ENCODE measurements at places on chromosomes 2 and 18.

DNA sequence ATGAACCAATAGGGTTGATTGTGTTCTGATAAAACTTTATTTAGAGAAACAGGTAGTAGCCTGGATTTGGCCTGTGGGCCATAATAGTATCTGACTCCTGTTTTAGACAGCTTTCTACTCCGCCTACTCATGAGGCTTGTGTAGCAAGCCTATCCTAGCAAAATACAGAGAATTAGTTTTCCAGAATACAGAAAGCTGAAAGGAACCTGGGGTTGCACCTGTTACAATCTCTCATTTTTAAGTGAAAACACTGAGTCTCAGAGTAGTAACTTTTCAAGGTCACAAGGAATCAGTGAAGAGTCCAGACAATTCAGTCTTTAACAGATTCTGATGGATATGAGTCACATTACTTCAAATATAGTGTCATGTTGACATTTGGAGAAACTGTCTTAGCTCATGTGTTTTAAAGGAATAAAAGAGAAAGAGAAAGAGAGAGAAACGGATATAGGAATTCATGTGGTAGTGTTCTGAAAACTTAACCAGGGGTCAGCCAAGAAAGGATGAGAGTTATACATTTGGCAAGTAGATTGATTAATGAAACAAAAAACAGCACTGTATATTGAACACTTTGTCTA lies 17.0 kb downstream of the ARHGAP28 start:
- no peak for DNase-seq

GRCh38 chr2:46469700-46470099 lies 9.7 kb upstream of the TMEM247 start:
- no peak for DNase-seq

GRCh38 chr2:177328056-177328455 lies 63.5 kb upstream of the NFE2L2 start:
- no peak for DNase-seq

DNA sequence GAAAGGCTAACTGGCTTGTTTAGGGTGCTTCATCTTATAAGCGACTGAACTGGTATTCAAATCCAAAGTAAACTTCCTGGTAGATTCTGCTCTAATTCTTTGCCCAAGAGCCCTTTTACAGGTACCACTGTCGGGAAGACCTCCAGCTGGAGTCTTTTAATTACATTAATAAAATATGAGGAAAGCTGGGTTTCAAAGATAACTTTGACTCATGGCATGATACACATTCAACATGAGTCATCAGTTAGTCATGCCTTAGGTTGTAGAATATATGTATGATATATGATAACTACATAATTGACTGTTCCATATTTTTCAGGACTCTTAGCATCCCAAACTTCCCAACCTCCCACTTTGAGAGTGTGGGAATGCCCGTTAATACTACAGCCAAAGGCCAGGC lies 32.3 kb downstream of the ZCCHC2 start:
- DNase-seq, result peak; percentile 95

GRCh38 chr2:240298803-240299709 lies 136.4 kb upstream of the GPC1 start:
- no peak for DNase-seq

- peak; percentile 77 for DNase-seq
Measured at GRCh38 chr2:229980431-229981184, 58.3 kb downstream of the FBXO36 start.

GRCh38 chr2:104443145-104443544 lies 410.8 kb upstream of the POU3F3 start:
- DNase-seq, result no peak

GRCh38 chr18:35242426-35242825 lies 1.6 kb downstream of the ZNF397 start:
- DNase-seq, result no peak

DNA sequence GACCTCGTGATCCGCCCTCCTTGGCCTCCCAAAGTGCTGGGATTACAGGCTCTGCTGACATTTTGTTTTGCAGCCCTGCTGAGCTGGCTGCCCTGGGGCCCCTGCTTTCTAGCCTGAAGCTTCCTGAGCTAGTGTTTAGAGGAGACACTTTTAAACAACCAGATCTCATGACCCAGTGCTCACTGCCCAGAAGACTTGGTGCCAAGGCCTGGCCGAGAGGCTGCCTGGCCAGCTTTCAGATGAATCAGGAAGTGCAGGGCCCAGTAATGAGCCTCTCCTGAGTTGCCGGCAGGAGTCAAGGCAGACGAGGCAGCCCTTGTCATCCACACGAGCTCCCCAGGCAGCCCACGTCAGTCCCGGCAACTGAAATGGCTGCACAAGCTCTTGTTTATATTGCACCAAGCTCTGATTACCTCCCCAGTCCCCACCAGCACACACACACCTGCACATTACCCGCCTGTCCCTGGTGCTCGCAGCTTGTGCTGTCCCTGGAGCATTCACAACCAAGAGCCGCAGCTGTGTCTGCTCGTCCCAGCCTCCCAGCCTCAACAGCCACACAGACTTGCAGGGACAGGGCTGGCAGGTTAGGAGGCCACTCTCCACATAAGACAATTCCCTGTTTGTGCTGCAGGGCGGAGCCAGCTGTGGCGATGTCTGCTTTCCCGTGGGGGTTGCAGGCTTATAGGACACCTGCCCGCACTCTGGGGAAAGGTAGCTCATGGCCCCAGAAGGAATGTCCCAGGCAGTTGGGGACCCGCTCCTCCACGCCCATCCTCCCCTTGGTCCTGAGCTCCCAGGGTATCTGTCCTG lies 331.2 kb upstream of the MYT1L start:
- DNase-seq, result peak; percentile 74

- DNase-seq, result no peak
Measured at GRCh38 chr2:158735822-158736580, 59.1 kb upstream of the DAPL1 start.

GRCh38 chr18:48851599-48851960 lies 99.2 kb downstream of the SMAD7 start:
- DNase-seq, result no peak

- DNase-seq, result peak; percentile 66
Measured at GRCh38 chr18:13245481-13246000, 27.0 kb downstream of the LDLRAD4 start.

DNA sequence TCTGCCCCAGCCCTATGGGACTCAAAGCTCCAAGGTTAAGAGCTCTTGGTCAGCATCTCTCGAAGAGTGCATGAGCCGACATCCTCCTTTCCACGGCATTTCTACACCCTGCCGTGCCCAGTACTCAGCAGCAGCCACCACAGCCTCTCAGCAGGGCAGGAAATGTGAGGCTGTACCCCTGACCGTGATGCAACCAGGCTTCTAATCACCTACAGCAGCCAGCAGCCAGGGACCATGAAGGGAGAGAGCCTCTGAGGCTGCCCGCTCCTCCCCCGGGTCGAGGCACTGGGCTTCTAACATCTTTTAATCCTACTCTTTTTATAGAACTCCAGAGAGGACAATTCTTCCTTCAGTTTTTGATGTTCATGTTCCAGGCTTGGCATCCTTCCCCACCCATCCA lies 6.5 kb downstream of the CYS1 start:
- DNase-seq, result no peak

- no peak for DNase-seq
Measured at GRCh38 chr2:217276433-217276832, 416.6 kb upstream of the TNP1 start.

GRCh38 chr2:117714745-117715417 lies 99.6 kb upstream of the DDX18 start:
- no peak for DNase-seq

GRCh38 chr2:118539290-118539689 lies 308.2 kb downstream of the EN1 start:
- peak; percentile 10 for DNase-seq

- DNase-seq, result no peak
Measured at GRCh38 chr2:68151037-68151436, 6.7 kb upstream of the PNO1 start.

DNA sequence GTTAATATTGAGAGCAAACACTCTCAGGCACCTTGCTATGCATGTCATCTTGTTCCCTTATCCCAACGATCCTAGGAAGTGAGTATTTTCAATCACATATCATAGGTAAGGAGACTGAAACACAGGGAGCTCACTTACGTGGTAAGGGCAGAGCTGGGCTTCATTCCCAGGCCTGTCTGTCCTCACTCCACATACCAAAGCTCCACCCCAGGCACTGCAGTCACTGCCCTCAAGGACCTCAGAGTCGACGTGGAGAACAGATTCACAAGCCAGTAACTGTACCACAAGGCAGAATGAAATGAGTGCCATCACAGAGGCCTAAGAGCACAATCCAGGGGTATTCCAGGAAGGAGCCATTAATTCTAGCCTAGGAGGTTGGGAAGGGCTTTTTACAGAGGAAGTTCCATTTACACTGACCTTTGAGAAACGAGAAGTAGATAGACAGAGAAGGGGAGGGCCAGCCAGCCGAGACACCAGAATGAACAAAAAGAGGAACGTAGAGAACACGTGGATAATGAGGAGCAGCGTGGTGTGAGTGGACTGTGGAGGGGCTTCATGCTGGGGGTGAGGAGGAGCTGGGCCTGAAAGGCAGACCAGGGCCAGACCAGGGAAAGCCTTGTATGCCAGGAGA lies 48.6 kb downstream of the KIAA2012 start:
- DNase-seq, result no peak

GRCh38 chr18:45571714-45572113 lies 43.6 kb upstream of the SLC14A2 start:
- no peak for DNase-seq

DNA sequence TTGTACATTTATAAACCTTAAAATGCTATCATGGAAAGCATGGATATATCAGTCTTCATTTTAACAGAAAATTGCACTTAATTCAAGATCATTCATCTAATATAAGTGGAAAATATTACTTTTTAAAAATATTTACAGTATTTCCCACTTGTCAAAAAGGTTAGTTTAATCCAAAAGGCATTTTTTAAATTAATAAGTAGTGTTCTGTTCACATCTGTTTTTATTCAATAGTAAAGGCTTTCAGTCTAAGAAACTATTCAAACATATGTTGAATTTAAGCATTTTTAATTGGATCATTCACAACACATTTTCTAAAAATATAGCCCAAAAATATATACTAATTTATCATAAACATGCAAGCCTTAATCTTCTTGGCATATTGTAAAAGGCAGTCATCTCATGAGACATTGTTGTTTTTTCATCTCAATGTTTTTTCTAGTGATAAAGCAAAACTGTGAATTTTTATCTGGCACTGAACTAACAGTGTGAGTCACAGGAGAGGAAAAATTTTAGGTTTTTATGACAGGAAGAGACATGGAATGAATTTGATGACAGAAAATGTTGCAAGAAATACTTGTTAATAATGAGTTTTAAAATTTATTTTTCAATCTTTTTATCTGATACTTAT lies 1642.5 kb upstream of the TMEFF2 start:
- DNase-seq, result no peak

GRCh38 chr2:101991721-101992145 lies at the start of gene IL1R2:
TSS of gene IL1R2 (plus strand) at chr2:101991960. CDS start at chr2:102008576, 16,616 bp downstream.
- DNase-seq, result no peak

DNA sequence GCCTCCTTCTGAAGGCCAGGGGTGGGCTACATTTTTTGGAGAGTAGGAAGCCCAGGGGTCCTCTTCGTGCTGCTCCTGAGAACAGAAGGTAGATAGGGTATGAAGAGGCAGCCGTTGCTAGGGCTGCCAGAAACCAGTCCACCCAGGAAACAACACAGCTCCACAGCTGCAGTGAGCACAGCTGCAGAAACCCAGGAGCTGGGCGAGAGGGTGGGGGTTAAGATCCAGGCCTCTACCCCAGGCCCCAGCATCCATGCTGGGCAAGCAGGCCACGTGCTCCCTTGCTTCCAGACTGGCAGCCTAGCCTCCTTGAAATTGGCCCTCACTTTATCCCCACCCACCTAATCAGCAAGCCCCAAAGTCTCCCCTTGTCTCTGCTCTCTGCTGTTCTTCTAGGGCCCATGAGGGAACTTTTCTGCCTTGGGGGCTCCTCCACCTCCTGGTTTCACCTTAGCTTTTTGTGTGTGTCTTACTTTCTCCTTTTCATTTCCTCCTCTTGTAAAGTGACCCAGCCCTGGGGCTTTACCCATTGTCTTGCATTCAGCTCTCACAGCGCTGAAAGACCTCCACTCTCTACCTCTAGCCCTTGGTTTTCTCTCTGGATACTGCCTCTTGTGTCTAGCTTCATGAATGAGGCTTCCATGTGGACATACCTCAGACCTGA lies 30.7 kb downstream of the STON1 start:
- no peak for DNase-seq

GRCh38 chr2:217616936-217617335 lies 385.9 kb downstream of the TNS1 start:
- no peak for DNase-seq

DNA sequence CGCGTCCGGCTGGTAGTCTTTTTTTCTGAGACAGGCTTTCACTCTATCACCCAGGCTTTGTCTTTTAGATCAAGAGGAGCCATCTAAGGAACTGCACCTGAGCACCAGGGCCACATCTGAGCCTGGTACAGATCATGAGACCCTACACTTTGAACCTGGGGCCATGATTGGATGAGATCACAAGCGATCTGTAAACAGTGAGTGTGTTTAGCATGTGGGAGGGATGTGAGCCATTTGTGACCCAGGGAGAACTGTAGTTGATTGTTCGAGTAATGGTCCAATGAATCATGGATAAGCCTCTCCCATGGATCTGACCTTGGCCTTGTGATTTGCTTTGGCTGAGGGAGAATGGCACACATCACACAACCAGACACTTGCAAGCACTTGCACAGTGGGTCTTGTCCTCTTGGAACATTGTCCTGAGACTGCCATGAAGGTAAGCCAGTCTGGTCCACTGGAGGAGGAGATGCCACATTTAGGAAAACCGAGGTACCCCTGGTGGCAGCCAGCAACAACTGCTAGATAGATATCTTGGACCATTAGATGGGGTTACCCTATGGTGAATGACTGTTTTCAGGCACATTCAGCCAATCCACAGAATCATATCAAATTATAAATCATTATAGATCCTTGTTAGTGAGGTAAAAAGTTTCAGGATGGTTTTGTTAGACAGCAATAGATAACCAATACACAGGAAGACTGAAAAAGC lies 19.5 kb upstream of the DTNB start:
- no peak for DNase-seq

DNA sequence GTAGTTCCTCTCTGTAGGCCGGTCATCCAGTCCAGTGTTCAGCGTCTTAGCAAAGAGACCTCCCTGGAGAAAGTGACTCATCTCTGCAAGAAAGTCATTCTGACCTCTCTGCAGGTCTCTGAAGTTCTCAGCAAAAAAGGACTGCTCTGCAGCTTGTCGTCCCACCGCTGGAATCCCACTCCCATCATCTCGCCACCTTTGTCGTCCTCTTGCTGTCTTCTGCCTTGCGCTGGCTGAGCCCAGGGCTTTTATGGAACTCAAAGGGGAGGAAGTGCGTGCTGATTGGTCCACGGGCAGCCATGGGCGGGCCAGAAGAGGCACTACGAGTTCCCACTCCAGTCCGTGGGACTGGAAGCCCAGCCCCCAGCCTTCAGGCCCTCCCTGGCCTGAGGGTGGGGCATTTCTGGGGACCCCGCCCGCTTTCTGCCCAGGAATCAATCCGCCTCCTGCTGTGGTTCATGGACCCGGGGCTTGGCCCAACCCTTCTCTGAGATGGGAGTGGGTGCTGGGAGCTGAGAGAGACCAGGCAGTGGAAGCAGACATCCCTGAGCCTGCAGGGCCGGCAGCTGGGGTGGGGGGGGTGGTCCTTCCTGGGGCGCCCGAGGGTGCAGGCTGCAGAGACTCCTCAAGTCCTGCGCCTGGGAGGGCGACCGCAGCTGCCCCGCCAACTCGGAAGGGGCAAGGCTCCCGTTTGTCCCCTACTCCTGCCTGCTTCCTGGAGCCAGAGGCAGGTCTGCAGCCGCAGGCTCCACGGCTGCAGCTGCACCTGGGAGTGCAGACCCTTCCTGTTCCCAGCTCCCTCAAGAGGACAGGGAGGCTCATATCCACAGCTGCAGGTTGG lies 660.7 kb upstream of the RAB6C start:
- no peak for DNase-seq

GRCh38 chr2:224372641-224373040 lies 29.3 kb downstream of the FAM124B start:
- DNase-seq, result no peak

Data from LNCaP clone FGC (cell line).